Hindlimb muscle (tissue), 1 donor: ENCODE measurements at places on chromosomes 3 and 15. TPM values are rescaled to one million over a fixed set of nuclear protein-coding genes. Genes with fewer than 3 reads are reported as not detected.
A peak's percentile ranks its signal among the peaks of the same experiment; 100 is the strongest.

DNA sequence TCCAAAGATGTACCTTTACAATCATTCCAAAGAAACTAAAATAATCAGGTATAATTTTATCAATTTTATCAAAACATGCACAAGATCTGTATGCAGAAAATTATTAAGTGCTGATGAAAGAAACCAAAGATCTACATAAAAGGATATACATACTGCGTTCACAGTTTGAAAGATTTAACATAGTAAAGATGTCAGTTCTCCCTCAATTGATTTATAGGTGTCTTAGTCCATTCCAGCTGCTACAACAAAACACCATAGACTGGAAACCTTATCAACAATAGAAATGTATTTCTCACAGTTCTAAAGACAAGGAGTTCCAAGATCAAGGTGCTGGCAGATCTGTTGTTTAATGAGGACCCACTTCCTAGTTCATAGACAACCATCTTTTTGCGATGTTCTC, 189.0 kb upstream of the CCDC54 start:
- DNase-seq: no peak

- no peak for DNase-seq
These were observed 67.4 kb downstream of the ATP10A start for GRCh38 chr15:25795712-25796111.

- DNase-seq: no peak
These were observed 50.3 kb downstream of the PSMD6 start for GRCh38 chr3:63972987-63973386.

DNA sequence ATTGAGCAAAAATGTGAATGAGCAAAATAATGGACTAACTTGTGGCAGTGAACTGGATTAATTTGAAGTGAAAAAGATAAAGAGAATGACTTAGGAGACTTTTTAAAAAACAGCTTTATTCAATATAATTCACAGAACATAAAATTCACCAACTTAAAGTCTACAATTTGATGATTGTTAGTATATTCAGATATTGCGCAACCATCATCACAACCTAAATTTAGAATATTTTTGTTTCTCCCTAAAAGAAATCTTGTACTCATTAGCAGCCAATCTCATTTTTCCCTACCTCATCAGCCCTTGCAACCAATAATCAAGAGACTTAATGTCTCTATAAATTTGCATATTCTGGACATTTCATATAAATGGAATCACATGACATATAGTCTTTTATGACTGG, 496.5 kb downstream of the IGSF11 start:
- no peak for DNase-seq

DNA sequence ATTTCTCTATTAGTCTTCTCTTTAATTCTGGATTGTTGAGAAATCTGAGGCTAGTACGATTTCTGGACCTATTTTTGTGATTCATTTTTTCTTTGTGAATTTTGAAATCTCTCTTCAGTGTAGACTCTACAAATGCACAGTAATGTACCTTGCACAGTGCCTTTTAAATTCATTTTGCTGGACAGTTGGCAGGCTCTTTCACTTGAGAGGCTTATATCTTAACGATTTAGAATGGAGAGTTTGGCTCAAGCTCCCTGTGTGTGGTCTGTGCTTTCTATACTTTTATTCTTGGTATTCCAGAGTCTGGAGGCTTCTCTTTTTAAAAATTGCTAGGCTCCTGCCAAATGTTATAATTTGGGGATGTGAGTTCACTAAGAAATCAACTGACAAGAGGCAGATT, 8.8 kb downstream of the CRYBG3 start:
- no peak for DNase-seq

GRCh38 chr3:195546130-195546560, 3.0 kb upstream of the PPP1R2 start:
- DNase-seq: no peak

GRCh38 chr3:13332740-13333139, 87.4 kb downstream of the NUP210 start:
- DNase-seq: no peak

GRCh38 chr3:164352991-164353390, 725.3 kb downstream of the SI start:
- no peak for DNase-seq

GRCh38 chr15:101145362-101145761, 106.5 kb downstream of the CHSY1 start:
- no peak for DNase-seq

DNA sequence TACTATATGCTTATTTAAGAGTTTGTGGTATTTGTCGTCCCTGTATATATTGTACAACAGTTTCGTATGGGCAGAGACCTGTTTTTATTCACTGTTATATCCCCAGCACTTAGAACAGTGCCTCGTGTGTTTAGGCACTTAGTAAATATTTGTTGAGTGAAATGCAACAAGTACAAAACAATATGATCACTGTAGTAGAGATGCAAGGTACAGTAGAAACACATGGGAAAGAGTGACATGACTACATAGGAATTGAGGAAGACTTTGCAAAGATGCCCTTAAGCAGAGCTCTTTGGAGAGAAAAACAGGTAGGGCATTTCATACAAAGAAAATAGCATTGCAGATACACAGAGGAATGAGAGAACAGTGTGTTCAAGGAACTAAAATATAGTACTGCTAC, 18.3 kb downstream of the RASA2 start:
- DNase-seq: no peak

- DNase-seq: no peak
These were observed 30.8 kb downstream of the ARHGEF26 start for GRCh38 chr3:154151969-154152368.

- no peak for DNase-seq
These were observed 20.1 kb downstream of the GOLGA6A start for GRCh38 chr15:74062236-74062635.

GRCh38 chr15:90268415-90268814, 2.9 kb downstream of the NGRN start:
- DNase-seq: no peak

DNA sequence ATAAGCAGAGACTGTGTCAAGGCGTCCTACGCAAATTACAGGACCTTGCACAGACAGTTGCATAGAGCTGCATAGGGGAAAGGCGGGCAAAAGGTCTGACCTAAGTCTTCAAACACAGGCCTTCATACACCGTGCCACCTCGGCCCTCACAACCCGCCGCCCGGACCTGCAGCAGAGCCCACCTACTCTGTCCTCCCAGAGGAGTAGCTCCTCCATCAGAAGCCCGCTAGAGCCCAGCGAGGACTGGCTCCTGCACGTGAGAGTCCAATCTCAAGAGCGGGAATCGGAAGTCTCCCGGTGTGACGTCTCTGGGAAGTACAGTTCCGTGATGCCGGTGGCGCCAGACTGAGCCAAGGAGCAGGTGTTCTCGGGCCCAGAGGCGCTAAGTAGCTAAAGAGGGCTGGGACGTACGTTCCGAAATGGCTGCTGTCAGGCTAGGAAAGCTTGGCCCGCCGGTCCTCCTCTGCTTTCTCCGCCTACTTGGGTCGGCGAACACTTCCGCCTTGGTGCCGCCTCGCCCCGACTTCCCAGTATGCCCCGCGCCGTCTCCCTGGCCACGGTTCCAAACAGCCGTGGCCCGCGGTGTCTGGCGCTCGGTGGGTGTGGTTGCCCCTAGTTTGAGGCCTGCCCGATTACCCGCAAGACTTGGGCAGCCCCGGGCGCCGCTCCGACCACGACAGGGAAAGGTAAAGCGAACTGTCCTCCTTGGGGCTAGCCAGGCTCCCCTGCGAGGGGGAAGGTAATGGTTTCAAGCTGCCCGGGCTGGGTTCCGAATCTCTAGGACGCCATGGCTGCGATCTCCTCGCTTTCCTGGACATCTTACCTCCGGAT, at the start of the genes ASTE1 and NEK11:
TSS of gene ASTE1 (minus strand) at position 505 of the 831 bp plus-strand sequence. CDS start 1,519 bp downstream, outside the sequence.
TSS of gene NEK11 (plus strand) at position 557 of the 831 bp plus-strand sequence. CDS start 2,832 bp downstream, outside the sequence.
- DNase-seq: peak; percentile 91

DNA sequence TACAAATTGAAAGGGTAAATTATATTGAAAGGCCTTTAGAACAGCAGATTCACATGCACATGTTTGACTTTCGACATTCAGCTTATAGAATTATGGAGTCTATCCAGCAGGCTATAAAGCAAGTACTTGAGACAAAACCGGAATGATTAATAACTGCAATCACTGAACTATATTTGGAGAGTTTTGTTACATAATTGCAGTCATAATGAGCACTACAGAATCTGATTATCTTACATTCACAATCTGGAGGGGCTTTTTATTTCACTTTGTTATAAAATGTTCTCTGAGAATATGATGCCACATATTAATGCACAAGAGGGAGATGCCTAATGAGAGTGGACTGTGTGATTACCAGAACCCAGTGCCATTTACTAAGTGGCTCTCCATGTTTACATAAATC, 64.3 kb downstream of the NSUN3 start:
- DNase-seq: no peak

- no peak for DNase-seq
These were observed 253.2 kb downstream of the NR2F2 start for GRCh38 chr15:96583671-96584070.

DNA sequence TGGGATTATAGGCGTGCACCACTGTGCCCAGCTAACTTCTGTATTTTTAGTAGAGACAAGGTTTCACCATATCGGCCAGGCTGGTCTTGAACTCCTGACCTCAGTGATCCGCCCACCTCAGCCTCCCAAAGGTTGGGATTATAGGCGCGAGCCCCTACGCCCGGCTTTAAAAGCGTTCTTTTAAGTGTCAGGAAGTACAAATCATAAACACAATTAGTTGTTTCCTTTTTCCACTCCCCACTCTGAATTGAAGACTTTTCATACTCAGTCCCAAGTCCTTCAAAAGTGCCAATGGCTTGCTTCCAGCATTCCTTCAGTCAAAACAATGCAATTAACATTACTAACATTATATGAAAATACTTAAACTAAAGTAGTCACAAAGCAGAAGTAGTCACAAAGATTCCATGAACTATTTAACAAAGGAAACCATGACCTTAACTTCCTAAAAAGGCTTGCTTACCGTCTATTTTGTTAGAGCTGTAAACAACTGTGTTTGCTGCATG, 8.1 kb downstream of the WDR82 start:
- DNase-seq: no peak

- no peak for DNase-seq
These were observed 275.9 kb downstream of the ZIC4 start for GRCh38 chr3:147130461-147130860.

DNA sequence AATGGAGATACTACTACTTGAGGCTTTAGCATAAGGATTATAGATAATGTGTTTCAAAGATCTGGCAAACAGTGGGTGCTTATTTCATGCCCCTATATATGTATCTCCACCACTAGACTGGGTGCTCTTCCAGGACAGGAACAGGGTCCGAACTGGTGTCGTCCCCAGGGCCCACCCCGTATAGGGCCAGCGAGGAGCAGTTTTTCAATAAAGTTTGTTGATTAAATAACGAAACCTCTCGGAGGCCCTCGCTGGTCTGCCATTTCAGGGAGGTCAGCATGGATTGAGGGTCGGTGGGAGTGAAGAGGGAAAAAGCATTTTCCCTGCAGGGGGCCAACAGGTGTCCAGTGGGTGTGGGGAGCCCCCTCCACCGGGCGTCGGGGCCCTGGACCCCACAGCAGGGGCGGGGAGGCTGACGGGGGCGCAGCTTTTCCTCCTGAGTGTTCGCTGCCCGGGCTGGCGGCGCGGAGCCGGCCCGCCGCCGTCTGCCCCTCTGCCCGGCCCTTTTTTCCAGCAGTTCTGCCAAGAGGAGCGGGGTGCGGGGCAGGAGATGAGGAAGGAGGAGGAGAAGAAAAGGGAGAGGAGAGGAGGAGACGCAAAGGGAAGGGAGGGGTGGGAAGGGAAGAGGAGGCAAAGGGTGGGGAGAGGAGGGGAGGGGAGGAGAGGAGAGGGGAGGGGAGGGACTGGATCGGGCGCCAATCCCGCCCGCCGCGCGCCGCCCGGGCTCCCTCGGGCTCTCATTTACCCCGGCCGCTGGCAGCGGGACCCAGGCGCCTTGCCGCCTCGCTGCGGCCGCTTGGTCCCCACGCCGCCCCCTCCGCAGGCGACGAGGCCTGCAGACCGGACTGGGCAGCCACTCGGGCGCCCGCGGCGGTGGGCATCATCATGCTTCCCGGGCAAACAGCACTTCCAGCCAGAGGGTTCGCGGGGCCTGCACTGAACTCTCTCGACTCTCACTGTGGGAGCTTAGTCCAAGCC, 66.3 kb downstream of the ISG20 start:
- DNase-seq: peak; percentile 81

- DNase-seq: no peak
These were observed 29.5 kb downstream of the AGTR1 start for GRCh38 chr3:148727231-148727630.

- DNase-seq: peak; percentile 67
These were observed 323.6 kb upstream of the CTDSPL start for GRCh38 chr3:37537914-37538691.

DNA sequence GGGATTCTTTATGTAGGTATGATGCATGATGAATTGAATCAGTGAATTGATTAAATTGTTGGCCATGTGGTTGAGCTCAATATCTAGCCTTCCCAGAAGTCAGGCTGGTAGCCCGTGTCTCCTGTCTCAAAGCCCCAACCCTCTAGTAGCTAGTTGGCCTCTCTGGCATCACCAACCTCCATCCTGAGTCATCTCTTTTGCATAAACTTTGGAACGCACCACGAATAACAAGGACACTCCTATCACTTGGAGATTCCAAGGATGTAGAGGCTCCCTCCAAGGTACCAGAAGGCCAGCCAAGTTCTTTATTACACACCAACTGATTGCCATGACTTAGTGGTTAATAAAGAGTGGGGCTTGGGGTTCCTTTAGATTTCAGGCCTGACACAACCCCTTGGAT, 148.4 kb downstream of the APBA2 start:
- DNase-seq: no peak

DNA sequence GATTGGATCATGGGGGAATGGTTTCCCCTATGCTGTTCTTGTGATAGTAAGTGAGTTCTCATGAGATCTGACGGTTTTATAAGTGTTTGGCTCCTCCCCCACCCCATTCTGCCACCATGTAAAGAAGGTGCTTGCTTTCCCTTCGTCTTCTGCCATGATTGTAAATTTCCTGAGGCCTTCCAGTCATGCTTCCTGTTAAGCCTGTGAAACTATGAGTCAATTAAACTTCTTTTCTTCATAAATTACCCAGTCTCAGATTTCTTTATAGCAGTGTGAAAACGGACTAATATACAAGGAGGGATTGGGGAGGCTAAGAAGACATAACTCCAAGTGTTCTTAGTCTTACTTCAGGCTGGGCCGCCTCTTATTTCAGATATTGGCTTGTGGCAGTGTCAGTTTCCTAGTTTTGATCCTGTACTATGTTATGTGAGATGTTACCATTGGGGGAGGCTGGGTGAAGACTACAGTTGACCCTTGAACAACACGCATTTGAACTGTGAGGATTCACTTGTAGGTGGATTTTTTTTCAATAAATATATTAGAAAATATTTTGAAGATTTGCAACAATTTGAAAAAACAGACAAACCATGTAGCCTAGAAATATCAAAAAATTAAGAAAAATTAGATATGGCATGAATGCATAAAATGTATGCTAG, 44.9 kb downstream of the NMD3 start:
- no peak for DNase-seq

TMEM158 gene
- polyA plus RNA-seq: 1.2 TPM

IL5RA gene
- not detected for polyA plus RNA-seq

CRYBG3 gene
- 24.5 TPM for polyA plus RNA-seq

FGF7 gene
- polyA plus RNA-seq: 24.1 TPM

SCG5 gene
- polyA plus RNA-seq: 7.0 TPM

CDHR4 gene
- not detected for polyA plus RNA-seq

SLC38A3 gene
- 3.3 TPM for polyA plus RNA-seq

PIF1 gene
- 8.6 TPM for polyA plus RNA-seq

HEMK1 gene
- polyA plus RNA-seq: 21.7 TPM

CHRFAM7A gene
- polyA plus RNA-seq: 2.1 TPM

BDH1 gene
- 5.5 TPM for polyA plus RNA-seq

COLQ gene
- 17.8 TPM for polyA plus RNA-seq

CADM2 gene
- polyA plus RNA-seq: 5.8 TPM

IQCH gene
- 0.53 TPM for polyA plus RNA-seq

FSIP1 gene
- 0.94 TPM for polyA plus RNA-seq

THRB gene
- 1.3 TPM for polyA plus RNA-seq

GRM2 gene
- 0.43 TPM for polyA plus RNA-seq
